Brain pericyte (primary cell): ENCODE measurements at places on chromosomes 13 and 19.
A peak's percentile ranks its signal among the peaks of the same experiment; 100 is the strongest.

DNA sequence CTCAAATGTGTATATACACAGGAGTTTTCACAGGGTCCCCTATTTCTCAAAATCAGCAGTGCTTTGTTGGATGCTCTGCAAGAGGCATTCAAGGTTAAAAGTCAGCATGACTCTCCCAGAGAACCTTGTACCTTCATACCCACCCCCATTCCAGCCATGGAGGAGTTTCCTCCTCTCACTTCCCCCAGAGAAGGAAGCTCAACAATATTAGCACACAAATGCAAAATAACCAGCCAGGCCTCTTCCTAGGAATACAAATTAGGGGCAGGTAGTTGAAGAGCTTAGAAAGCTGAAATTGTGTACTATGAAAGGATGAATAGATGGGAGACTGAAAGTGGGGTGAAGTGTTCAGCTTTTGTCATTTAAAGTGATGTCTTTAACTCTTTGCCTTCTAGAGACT lies 43.8 kb downstream of the SPRY2 start:
- no peak for DNase-seq

DNA sequence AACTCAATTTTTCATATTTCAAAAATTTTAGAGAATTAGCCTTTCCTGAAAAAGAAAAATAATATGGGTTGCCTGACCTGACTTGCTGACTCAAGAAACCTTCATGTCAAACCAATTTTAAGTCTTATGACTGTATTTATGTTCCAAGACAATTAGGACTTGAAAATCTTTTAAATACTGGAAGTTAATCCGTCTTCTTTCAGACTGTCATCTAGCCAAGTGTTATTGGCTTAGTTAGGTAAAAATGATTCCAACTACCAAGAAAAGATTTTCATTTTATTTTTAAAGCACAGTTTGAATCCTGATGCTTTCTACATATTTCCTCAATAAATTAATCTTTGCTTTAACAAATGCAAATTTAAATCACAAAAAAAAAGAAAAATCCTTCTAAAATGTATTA lies 337.6 kb downstream of the SLITRK6 start:
- no peak for DNase-seq

DNA sequence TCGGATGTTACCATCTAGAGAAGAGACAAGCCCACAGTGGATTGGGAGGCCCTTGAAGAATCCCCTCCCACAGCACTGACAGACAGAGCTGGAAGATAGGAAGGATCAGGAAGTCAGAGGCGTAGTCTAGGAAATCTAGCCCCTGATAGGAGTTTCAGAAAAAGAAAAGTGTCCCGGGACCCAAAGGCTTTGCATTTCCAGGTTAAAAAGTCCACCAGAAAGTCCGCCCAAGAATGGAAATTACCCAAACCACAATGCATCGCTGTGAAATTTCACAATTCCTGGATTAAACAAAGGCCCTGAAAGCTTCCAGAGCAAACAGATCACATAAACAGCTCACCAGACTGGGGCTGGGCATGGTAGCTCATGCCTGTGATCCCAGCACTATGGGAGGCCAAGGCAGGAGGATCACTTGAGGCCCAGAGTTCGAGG lies 146.9 kb downstream of the KDM4B start:
- DNase-seq = no peak

- no peak for DNase-seq
These were observed 60.0 kb downstream of the TPT1 start for GRCh38 chr13:45280751-45281634.

GRCh38 chr19:44647144-44647543 lies 3.4 kb downstream of the PVR start:
- DNase-seq = no peak

DNA sequence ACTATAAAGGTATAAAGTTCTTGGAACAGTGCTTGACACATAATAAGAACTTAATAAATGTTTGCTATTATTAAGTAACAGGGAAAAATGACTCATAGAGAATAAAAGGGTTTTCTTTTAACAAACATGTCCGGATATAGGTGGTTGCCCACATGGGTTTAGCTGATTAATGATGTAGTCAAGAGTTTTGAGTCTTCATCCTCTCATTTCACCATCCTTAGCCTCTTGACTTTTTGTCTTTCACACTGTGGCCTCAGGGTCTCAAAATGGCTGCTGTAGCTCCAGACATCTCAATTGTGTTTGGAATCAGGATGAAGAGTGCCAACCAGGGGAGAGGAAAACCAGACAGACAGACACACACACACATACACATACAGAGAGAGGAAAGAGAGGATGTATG lies 97.9 kb downstream of the HSPH1 start:
- no peak for DNase-seq

GRCh38 chr19:47489072-47489914 lies 5.3 kb upstream of the KPTN start:
- DNase-seq = no peak

- DNase-seq = no peak
These were observed 4.3 kb downstream of the RGCC start for GRCh38 chr13:41461527-41462139.

DNA sequence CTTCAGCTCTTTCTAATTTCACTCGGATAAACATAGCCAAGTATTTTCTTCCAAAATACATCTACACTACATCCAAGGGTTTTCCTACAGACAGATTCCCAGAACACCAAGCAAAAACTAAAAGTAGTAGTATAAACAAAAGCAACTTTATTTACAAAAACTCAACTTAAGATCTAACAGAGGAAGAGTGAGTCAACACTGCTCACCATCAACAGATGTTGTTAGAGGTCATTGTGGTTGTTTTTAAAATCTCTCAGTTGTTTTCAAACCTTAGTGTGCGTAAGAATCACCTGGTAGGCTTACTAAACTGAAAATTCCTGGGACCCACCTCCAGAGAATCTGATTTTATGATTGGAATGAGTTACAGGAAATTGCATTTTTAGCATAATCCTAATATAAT lies 631.7 kb upstream of the SGCG start:
- DNase-seq = no peak

GRCh38 chr19:58518256-58519086 lies 1.1 kb downstream of the ZBTB45 start:
- DNase-seq = no peak

DNA sequence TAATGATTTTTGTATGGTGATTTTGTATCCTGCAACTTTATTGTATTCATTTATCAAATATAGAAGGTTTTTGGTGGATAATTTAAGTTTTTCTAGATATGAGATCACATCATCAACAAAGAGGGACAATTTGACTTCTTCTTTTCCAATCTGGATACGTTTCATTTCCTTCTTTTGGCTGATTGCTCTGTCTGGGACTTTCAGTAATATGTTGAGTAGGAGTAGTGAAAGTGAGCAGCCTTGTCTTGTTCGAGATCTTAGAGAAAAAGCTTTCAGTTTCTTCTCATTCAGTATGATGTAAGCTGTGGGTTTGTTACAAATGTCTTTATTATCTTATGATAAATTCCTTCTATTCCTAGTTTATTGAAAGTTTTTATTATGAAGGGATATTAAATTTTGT lies 352.0 kb upstream of the DACH1 start:
- no peak for DNase-seq

- DNase-seq = no peak
These were observed 38.5 kb downstream of the SPATA13 start for GRCh38 chr13:24199016-24199415.

- no peak for DNase-seq
These were observed 475.9 kb upstream of the HTR2A start for GRCh38 chr13:47372751-47373150.

- DNase-seq = no peak
These were observed 37.5 kb upstream of the C19orf12 start for GRCh38 chr19:29752450-29753025.

DNA sequence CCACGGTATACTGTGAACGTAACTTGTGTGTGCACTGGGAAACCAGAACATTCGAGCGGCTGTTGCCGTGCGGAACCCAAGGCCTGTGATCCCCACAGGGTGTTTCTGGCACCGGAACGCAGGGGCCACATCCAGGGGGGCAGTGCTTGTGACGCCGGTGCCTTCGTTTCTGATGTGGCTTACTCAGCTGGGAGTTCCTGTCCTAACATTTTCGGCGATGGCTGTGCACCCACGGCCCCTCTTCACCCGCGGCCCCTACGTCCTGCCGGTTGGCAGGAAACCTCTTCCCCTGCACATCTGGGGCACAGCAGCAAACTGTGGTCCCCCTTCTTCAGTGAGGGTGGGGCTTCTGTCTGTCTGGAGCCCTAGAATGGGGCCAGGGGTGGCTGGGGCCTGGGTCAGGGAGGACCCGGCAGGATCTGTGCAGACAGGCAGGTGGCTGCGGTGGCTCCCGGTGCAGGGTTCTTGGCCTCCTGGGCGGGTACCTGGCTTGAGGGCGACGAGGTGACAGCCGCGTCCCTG lies 26.2 kb downstream of the CSNK1G2 start:
- no peak for DNase-seq

GRCh38 chr13:40648040-40648439 lies 18.4 kb downstream of the FOXO1 start:
- no peak for DNase-seq

GRCh38 chr13:80126389-80127068 lies 214.4 kb downstream of the SPRY2 start:
- no peak for DNase-seq

DNA sequence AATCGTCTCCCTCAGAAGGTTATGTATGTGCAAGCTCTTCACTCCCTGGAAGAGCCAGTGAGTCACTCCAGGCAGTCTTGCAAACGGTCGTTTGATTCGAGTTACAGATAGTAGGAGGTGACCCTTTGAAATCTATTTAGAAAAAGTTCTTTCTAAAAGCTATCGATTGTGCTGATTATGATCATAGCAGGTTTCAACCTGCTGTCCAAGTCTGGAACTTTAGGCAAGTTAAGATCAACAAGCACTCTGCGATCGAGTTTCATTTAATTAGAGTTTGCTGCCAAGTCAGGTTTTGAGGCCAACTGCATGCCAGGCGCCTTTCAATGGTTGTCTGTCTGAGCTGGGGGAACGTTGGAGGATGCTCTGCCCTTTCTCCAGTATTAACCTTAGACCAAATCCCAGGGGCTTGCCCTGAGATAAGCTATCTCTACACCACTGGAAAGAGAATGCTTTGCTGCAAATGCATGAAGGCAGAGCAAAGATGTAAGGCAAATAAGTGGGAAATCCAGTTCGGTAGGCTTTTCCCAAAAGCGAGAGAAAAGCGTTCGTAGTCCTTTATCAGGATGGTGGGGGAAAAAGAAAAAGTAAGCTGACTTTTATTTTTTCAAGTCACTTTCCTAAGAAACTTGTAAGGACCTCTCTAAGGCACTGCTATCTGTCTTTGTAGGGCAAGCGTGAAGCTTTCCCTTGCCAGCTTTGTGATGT lies 287.5 kb downstream of the ATP8A2 start:
- DNase-seq = no peak

DNA sequence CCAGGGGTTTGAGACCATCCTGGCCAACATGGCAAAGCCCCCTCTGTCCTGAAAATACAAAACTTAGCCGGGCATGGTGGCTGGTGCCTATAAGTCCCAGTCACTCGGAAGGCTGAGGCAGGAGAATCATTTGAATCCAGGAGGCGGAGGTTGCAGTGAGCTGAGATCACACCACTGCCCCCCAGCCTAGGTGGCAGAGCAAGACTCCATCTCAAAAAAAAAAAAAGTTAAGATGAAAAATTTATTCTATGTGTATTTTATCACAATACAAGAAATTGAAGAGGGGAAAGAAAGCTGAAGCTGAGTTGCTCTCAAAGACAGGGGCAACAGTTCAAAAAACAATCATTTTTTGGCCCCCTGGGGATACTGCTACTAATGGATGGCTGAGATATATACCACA lies 31.1 kb downstream of the INSR start:
- DNase-seq = no peak

- no peak for DNase-seq
These were observed 5.5 kb downstream of the IER2 start for GRCh38 chr19:13155472-13156359.

DNA sequence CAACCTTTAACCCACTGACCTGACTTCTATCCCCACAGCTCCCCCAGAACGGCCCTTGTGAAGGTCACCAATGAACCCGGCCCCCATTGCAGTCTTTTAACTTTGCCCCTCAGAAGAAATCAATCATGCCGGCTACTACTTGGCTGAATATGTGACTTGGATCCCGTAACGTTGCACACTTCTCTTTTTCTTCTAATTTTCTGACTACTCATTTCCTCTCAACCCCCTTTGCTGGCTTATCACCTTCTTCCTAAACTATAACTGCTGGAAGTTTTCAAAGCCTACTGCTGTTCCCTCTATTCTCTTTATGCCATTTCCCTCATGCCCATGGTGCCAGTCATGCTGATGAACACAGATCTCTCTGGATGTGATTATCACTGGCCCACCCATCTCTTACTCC lies 367.6 kb downstream of the DNAJC15 start:
- no peak for DNase-seq

GRCh38 chr19:48110350-48110966 lies at the start of gene PLA2G4C:
Gene PLA2G4C (minus strand): TSS chr19:48110817. CDS start chr19:48106529, 4,288 bp downstream.
- DNase-seq = peak; percentile 58

DNA sequence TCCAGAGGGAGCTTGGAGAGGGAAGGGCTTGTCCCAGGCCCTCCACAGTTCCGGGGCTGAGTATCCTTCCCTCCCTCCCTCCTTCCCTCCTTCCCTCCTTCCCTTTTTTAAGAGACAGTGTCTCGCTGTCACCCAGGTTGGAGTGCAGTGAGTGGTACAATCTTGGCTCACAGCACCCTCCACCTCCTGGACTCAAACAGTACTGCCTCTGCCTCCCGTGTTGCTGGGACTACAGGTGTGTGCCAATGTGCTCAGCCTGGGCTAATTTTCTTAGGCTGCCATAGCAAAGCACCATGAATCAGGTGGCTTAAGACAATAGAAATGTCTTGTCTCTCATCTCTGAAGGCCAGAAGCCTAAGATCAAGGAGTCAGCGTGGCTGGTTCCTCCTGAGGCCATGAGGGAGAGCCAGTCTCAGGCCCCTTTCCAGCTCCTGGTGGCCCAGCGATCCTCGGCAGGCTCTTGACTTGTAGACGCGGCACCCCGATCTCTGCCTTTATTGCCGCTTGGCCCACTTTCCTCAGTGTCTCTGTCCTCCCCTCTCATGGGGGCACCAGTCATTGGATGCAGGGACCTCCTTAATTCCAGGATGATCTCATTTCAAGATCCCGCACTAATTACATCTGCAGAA lies 47.5 kb downstream of the CRTC1 start:
- DNase-seq = no peak

GRCh38 chr13:75296641-75297040 lies 185.3 kb downstream of the TBC1D4 start:
- DNase-seq = no peak

- DNase-seq = no peak
These were observed 11.8 kb upstream of the SELENOW start for GRCh38 chr19:47766670-47767069.
